ENCODE measurements at places on chromosomes 6 and 20.

DNA sequence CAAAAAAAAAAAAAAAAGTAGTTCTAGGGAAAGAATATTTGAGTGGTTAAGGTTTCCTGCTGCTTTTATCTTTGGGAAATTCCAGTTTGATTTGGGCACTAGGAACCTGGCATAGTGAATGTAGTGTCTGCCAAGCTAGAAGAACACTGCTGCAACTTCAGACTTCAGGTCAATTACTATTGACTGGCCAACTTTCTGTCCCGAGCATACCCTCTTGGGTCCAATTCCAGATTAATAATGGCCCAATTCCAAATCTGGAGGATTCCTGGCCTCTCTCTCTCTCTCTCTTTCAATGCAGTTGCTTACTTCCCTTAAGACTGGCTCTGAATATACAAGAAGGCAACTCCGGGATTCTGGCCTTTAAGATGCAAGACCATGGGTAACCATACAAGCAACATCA lies 74.9 kb downstream of the ANKEF1 start:
- no peak for DNase-seq

DNA sequence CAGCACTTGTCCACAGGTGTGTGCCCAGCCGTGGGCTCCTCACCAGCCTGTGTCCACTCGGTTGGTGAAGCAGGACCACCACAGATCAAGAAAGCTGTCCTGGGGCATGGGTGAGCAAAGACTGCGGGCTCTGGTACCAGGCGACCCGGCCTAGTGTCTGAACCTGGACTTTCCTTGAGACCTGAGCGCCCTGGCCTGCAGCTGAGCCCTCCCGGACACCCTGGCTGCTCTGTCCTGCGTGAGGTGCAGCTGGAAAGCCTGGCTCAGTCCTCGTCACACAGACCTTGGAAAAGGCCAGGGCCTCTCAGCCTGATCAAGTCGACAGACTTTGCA lies 201.2 kb upstream of the THBS2 start:
- no peak for DNase-seq

DNA sequence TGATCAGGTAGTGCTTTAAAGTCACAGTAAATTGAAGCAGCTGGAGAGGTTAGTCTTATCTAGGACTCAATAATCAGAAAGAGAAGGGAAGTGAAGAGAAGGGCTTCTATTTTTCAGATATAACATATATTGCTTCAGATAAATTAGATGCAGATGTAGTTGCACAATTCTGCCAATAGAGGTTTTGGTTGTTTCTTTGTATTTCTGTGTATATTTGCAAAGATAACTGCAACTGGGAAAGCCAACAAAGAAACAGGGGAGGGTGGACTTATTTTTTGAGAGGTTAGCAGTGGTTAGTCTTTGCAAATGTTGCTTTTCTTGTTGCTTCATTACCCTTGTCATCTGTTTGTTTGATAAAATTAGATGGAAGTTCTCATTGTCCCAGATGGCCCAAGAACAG lies 106.6 kb downstream of the ADGRG6 start:
- no peak for DNase-seq

GRCh38 chr6:3471286-3471685 lies 14.4 kb upstream of the SLC22A23 start:
- DNase-seq: no peak

DNA sequence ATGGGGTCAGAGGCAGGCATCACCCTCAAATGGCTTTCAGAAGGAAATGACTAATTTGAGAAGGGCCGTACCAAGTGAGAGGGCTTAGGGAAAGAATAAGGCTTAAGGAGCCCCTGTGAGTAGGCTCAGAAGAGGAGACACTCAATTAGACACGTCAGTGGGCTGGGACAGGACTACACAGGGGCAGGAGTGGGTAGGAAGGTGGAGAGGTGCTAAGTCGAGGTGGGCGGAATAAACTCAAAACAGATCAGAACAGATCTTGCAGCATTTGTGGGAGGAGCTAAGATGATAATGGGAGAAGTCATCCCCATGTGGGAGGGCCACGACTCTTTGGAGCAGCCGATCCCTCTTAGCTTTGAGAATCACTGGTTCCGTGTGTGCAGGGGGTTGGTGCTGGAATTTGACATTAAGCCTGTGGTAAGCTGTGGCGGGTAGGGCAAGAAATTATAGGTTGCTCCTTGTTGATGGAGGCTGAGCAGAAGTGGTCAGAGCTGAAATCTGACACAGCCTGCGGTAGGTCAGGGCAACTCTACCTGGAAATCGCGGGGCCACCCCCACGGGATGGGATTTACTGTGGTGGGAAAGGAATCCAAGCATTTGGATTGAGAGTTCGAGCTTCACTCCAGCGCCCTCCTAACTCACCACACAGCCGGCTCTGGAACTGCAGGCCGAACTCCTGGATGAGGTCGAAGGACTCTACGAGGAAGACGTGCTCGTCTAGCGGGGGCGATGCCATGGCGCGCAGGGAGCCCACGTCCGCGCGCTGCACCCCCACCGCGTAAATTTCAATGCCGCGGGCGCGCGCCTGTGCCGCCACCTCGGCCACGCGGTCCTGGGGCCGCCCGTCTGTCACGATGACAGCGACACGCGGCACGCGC lies 2.8 kb upstream of the RBPJL start:
- no peak for DNase-seq

- no peak for DNase-seq
These were observed 4.9 kb downstream of the ACOT8 start for GRCh38 chr20:45852326-45852725.

- DNase-seq: no peak
These were observed 204.0 kb downstream of the TSHZ2 start for GRCh38 chr20:53176134-53176533.

- no peak for DNase-seq
These were observed 181.9 kb downstream of the GMDS start for GRCh38 chr6:2063547-2063946.

DNA sequence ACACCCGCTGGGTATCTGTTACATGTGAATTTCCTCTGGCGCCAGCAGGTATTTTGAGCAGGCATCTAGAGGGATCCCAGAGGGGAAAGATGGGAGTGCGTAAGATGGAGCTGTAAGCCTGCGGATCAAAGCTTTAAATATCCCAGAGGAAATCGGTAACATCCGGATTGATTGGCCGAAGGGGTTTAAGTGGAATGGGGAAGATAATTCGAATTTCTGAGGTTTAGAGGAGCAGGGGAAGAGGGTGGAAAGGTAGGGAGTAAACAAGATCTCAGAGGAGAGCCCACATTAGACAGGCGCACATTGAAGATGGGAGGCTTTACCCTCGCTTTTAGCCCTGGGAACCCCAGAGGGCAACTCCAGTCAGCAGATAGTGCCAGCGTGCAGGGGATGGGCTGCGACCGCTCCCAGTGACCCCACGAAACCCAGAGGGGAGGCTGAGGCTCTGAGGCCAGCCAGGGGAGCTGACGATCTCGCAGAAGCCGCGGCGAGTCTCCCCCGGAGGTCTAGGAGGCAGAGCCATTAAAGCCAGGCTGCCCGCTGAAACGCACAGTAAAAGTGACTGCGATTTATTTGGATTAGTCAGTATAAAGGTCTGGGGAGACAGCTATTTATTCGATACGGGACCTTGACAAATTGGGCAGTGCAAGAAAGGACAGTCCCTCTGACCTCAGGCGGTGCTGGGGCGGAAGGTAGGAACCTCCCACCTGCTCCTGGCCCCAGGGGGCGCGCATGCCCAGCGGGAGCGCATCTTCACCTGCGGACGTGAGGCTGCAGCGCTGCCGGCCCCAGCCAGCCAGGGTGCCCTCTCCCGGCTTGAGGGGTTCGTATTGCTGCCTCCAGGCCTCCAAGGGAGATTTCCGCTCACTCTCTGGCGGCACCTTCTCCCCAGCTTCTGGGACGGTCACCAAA lies 34.3 kb upstream of the TCF21 start:
- DNase-seq: no peak

- peak; percentile 29 for DNase-seq
These were observed 9.3 kb upstream of the DTD1 start for GRCh38 chr20:18578581-18578980.

DNA sequence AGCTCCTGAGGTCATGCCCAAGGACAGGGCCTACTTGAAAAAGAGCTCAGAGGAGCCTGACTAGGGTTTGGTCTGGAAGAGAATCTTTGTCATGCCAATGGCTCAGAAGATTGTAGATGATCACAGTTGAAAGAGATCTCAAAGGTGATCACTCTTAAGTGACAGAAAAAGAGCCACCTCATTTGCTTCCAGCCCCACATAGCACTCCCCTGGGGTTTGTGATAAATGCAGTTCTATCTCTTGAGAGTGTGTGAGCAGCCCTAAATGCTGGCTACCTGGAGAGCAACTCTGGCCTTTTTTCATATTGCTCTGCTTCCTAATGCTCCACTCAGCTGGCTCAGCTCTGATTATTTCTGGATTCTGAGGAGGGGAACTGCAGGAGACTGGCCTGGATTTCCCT lies 39.3 kb downstream of the KLHL32 start:
- DNase-seq: no peak

GRCh38 chr6:87277123-87277522 lies 45.3 kb upstream of the SMIM8 start:
- DNase-seq: peak; percentile 78

GRCh38 chr20:6898928-6899327 lies 131.4 kb downstream of the BMP2 start:
- DNase-seq: no peak

GRCh38 chr6:166433096-166433495 lies 50.4 kb upstream of the MPC1 start:
- DNase-seq: no peak

DNA sequence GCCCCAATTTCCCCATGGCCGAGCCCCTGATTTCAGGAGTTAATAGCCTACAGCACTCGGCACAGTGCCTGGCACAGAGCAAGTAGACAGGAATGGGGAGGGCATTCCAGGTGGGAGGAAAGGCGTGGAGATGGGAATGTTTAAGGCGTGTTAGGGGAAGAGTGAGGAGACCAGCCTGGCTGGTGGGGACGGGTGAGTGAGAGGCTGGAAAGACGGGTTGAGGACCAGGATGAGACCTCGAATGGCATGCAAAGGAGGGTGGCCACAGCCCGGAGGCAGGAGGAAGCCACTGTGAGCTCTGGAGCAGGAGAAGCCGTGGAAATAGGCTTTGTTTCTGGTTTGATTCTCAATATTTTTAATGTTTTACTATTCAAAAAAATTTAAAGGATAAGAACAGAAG lies 49.5 kb downstream of the CEBPB start:
- DNase-seq: no peak

DNA sequence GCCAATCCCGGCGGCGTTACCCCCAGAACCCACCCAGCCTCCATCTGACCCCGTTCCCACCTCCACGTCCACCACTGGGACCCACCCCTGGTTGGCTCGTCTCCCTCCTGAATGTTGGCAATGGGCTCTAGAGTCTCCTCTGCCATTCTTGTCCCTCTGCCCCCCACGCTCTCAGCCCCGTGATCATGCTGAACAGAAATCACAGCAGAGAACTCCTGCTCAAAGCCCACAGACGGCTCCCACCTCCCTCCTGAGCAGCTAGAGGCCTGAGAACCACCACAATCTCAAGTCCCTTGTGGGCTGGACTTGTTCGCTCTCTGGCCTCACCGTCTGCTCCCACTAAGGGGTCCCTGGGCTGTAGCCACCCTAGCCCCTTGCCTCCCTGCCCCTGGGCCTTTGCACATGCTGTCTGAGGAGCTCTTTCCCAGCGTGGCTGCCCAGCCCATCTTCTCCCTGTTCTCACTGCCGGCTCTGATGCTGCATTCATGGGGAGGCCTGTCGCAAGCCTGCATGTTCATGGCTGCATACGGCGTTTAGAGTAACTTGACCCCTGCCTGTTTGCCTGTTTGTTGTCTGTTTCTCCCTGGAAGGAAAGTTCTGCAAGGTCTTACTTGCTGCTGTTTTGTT lies 11.2 kb upstream of the FRMD1 start:
- DNase-seq: no peak

- DNase-seq: no peak
These were observed 27.7 kb downstream of the PTGIS start for GRCh38 chr20:49540232-49540620.

DNA sequence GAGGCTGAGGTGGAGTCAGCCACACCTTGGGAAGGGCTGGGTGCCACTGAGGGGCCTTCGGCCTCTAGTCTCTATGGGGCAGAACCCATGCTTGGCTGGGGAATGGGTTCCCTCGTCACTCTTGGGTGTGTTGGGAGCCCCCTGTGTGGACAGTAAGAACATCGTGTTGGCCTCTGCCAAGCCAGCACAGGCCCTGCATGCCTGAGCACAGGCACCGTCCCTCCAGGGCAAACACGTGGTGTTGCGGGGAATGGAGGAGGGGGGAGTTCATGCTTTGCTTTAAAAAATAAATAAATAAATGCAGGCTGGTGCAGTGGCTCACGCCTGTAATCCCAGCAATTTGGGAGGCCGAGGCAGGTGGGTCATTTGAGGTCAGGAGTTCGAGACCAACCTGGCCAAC lies 63.0 kb downstream of the EZR start:
- DNase-seq: no peak

DNA sequence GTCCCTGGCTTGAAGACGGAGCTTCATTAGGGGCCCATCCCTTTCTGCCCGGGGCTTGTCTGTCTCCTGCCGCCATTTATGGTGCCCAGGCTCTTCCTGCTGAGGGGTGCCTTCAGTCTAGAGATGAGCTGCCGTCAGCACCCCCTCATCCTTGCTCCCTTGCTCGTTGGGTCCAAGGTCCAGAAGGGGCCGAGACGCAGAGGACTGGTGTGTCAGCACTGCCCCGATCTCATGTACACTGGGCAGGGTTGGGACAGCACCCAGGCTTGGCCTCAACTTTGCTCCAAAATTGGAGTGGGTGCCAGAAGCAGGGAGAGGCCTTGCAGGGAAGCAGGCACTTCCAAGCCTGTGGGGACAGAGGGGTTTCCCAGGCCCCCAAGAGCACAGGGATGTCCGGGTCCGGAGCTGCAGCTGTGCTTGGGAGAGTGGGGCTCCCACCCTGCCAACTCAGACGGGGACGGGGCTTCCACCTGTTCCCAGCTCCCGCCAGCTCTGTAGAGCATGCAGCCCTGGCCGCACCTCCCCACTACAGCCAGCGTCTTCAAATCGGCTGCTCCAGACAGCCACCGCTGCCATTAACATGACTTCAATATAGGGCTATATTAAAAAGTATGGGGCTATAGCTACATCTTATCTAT lies 488.8 kb downstream of the TENT5A start:
- DNase-seq: no peak

DNA sequence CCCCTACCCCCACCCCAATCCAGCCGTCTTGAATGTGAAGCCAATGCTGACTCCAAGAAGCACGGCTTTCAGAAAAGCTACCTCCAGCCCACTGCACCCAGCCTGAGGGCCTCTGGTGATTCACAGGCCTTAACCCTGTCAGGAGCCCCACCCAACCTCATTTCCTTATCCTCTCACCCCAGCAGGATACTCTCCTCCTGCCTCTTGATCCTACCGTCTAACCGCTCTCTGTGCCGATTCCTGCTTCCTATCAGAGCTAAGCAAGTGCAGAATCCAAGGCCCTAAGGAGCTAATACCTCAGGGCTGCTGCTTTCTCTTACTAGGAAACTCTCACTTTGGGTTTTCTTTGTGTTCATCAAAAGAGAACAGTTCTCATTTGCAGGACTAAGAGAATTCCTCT lies 47.2 kb downstream of the TRERF1 start:
- DNase-seq: no peak

- no peak for DNase-seq
These were observed 197.4 kb upstream of the KCNQ5 start for GRCh38 chr6:72424476-72424875.

DNA sequence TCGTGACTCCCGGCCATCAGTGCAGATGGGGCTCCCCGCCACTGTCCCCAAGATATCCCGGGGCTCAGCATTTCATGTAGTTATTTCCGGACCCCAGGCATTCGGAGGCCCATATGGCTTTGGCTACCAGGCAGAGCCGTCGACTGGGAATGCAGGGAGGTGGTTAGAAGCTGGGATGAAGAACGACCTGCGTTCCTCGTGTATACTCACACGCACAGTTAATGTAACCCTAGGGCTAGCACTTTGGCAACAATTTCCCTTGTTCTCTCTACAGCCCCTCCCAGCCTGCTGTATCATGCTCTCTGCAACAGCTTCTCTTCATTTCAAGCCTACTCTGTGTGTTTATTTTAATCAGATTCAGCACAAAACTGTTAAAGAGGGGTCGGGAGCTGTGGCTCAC lies 240.4 kb downstream of the MYLK4 start:
- no peak for DNase-seq
